Hepatocyte (in vitro differentiated cells): ENCODE measurements at places on chromosomes 5 and 9. TPM values are rescaled to one million over a fixed set of nuclear protein-coding genes. Genes with fewer than 3 reads are reported as not detected.

The KLF9 gene
- total RNA-seq: 29.4 and 31.9 TPM in 2 replicates

The KCTD16 gene
- total RNA-seq: 2.3 and 3.4 TPM in 2 replicates

The NR6A1 gene
- total RNA-seq: 4.0 and 4.5 TPM in 2 replicates

The NUDT12 gene
- total RNA-seq: 28.5 and 38.9 TPM in 2 replicates
